ENCODE measurements at places on chromosomes 1 and 21.
A peak's percentile ranks its signal among the peaks of the same experiment; 100 is the strongest.

GRCh38 chr1:6985549-6986276, 200.5 kb downstream of the CAMTA1 start:
- no peak for DNase-seq

GRCh38 chr21:26554365-26554764, 18.7 kb downstream of the CYYR1 start:
- peak; percentile 73 for DNase-seq

- DNase-seq: peak; percentile 12
Observed at GRCh38 chr1:36751525-36751924, 268.8 kb upstream of the CSF3R start.

DNA sequence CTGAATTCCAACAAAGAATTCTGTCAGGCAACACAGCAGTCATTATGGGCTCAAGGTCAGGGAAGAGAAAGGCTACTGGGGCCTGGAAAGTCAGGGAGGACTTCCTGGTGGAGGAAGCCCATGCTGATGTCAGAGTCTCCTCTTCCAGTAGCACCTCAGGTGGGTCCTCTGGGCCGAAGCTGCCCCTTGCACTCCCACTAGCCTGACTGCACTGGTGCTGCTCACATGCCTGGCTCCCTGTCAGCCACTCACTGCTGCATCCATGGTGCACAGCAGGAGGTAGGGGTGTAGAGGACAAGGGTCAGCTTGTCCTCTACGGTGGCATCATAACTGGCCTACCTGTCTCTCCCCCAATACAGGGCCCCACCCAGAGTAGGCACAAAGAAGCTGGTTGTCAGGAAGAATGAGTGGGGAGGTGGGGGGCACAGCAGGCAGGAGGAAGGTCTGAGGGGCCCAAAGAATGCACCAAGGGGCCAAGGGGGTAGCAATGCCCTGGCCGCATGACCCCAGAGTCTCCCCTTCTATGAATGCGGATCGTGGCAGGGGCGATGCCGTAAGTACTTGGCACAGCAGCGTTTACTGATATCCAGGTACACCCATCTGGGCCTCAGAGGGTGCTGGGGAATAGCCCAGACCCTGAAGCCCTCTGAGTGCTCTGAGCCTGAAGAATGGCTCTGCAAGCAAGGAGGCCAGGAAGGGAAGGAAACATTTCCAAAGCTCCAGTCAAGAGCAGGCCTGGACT, 80.3 kb downstream of the GLIS1 start:
- no peak for DNase-seq

GRCh38 chr1:154752273-154753030, 117.6 kb downstream of the KCNN3 start:
- DNase-seq: peak; percentile 5

GRCh38 chr1:118360817-118361216, 175.8 kb upstream of the SPAG17 start:
- no peak for DNase-seq

DNA sequence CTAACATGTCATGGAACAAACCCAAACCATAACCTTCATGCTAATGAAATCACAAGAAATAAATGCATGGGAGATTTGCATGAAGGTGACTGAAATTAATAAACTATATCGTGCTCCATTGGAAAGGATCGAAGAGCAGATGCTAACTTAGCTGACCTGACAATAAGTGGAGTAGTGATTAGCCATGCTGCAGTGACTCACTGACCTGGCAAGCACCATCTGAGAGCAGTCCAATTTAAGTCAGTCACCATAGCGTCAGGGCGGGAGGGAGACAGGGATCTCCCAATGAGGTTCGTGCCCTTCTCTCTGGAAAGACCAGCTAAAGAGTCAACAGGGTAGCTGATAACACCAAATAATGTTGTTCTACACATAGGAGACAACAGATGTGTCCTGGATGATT, 21.5 kb downstream of the OLIG2 start:
- DNase-seq: no peak

DNA sequence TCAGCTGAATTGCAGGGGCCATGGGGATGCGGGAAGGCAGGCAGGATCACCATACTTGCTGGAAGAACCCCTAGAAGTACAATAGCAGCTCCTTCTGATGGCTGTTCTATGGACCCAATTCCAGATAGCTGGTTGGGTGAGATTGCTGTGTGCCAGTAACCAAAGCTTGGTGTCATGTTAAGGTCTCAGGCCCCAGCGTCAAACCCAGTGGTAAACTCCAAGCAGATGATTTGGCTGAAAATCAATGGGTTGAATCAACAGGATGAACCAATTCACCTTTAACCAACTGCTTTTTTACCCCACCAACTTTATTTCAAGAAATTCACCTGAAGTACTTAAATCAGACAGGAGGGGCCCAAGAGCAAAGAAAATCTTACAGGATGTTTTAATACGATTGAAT, 37.8 kb downstream of the C8B start:
- no peak for DNase-seq

DNA sequence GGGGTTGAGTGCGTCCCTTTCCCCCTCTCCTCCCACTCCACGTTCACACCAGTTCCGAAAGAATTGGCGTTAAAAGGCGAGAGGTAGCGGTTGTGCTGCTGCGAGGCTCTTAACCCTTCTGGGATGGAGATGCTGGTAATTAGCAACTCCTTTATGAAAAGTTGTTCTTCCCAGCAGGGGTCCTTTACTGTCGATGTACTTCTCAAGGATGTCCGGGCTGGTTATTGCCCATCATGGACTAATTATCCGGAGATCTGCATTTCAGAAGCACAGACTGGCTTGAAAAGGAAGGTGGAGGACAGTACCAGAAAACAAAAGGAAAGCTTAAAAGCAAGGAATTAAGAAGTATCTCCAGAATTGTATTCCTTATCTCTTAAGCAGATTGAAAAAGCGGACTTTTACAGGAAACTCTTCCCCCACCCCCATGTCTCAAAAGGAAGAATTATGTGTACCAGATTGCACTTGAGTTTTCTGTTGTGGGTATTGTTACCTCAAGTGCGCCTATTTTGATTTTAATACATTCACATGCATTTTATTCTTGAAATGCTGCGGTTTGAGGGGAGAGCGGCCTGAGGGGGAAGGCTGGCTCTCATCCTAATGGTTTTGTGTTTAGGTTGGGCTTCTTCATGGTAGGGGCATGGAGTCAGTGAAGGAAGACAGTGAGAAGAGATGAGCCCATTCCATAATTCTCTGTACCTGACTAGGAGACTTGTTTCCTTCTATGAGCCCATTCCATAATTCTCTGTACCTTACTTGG, 1.5 kb downstream of the AK4 start:
- peak; percentile 22 for DNase-seq

DNA sequence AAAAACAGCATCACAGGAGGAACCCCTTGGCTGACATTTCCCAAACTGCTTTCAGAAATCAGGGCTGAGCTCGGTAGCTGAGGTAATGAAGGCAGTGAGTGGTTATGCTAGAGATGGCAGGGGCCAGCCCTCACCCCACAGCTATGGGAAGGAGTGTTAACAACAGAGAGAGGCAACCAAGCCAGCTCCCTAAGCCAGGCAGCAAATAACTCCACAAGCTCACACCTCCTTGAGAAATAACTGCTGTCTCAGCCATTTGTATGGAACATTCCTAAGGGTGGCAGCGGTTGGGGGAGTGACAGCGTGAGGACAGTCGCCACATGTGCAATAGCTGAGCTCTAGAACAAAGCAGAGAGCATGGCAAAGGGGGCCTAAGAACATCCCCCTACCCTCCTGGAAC, 42.6 kb downstream of the LMX1A start:
- DNase-seq: no peak

- DNase-seq: no peak
Observed at GRCh38 chr21:33069994-33070743, at the start of gene OLIG1. Gene OLIG1, plus strand, starts transcription at chr21:33070141. Its CDS starts 106 bp downstream, at chr21:33070247.

- no peak for DNase-seq
Observed at GRCh38 chr1:85577419-85578320, 2.9 kb upstream of the CCN1 start.

DNA sequence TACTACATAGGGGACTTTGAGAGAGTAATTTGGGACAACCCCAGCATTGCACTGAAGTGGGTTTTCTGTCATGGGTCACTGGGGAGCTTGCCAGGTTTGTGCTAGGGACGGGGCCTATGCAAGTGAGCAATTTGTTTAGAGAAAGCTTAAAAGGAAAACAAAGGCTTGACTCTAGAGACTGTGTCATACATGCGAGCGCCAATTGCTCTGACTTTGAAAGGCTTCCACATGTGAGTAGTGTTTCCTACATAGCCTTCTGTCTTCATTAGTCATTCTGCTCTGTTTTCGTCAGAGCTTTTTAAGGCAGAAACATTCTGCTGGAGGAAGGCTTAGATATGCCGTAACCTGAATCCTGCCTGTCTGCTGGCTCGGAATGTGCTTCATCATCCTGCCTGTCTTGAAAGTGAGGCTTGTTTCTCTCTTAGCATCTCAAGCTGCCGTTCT, 28.4 kb downstream of the TRIM45 start:
- DNase-seq: no peak

GRCh38 chr1:89826594-89826993, 5.8 kb downstream of the LRRC8D start:
- DNase-seq: no peak

GRCh38 chr1:33736496-33736895, 127.4 kb upstream of the HMGB4 start:
- DNase-seq: no peak

GRCh38 chr1:107138767-107139445, 1.9 kb upstream of the NTNG1 start:
- DNase-seq: no peak

GRCh38 chr1:161484613-161485012, 20.6 kb upstream of the FCGR2A start:
- no peak for DNase-seq

- peak; percentile 68 for DNase-seq
Observed at GRCh38 chr1:62045574-62045973, 149.1 kb upstream of the L1TD1 start.

- DNase-seq: no peak
Observed at GRCh38 chr1:100530880-100531487, 7.0 kb upstream of the GPR88 start.

GRCh38 chr1:21818656-21819055, 6.6 kb downstream of the LDLRAD2 start:
- DNase-seq: no peak

GRCh38 chr21:15943009-15943666, 213.4 kb downstream of the USP25 start:
- no peak for DNase-seq

DNA sequence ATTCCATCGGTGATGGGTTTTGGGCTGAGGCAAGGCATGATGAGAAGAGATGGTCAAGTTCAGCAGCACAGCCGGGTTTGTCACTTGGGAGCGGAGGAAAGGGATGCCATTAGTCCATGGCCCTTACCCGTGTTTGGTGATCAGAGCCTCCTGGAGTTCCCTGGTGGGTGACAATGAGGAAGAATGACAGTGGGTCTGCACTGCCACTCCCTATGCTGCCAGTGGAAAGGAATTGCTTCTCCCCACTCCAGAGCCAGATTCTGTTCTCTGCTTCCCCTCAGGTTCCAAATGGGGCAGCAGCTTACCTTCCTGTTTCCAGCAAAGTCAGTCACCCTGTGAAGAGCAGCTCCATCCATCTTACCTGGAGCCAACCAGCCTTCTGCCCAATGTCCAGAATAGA, 393.1 kb downstream of the PTPRU start:
- no peak for DNase-seq

DNA sequence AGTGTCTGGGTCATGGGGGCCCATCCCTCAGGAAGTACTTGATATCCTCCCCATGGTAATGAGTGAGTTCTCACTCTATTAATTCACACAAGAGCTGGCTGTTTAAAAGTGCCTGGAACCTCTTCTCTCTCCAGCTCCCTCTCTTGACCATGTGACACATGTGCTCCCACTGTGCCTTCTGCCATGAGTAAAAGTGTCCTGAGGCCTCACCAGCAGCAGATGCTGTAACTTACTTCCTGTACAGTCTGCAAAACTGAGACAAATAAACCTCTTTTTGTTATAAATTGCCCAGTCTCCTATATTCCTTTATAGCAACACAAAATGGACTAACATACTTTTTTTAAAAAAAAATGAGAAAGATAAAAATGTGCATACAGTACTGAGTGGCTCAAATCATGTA, 24.0 kb downstream of the PUM1 start:
- DNase-seq: no peak

DNA sequence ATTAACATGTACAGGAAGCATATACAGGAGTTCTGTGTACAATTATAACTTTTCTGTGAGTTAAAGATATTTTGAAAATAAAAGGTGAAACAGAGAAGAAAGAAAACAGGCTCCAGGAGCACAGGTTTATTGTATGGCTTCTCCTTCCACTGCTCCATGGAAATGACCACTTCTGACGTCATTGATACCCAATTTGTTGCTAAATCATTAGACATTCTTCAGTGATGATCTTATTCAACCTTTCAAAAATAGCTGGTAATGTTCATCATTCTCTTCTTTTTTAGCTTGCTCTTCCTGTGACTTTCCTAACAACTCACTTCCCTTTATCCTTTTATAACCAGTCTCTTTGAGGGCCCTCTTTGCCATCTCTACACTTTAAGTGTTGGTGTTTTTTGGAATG, 77.8 kb downstream of the KCNK2 start:
- DNase-seq: no peak

- no peak for DNase-seq
Observed at GRCh38 chr1:55418208-55419000, 203.2 kb upstream of the USP24 start.

- no peak for DNase-seq
Observed at GRCh38 chr1:1072849-1073742, 1.0 kb downstream of the RNF223 start.

- no peak for DNase-seq
Observed at GRCh38 chr1:115189814-115190539, 100.7 kb upstream of the TSPAN2 start.

DNA sequence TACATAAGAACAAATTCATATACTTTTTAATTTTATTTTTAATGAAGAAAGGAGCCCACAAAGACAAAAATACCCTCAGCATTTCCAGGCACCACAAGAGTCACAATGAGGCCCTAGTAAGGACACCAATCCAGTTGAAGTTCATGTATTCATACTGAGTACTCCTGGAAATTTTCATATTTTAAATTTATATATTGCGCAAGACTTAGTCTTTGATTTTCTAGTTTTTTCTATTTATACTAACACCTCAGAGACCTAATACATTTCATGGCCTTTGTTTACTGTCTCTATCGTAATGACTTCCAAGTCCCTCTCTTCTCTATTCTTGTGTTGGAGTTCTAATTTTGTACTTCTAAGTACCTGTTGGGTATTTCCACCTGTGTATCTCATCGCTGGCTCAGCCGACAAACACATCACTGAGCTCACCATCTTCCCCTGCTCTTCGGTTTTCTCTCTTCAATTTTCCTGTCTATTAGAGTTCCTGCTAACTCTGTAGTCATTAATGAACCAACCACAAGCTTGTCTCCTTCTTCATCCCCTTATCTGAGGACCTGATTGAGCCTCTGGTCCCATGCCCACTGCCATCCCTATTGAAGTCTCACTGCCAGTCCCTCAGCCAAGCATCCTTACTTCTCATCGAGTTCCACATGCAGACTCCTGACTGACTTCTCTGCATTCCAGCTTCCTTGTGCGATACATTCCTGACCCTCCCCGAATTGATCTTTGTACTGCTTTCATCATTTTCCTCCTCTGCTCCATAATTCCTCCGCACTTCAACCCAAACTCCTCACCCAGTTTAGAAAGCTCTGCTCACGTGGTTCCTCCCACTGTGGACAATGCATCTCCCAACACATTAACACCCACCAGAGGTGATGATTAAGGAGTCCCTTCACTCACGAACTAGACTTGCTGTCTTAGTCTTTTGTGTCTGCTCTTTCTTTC, 17.3 kb upstream of the IRF2BP2 start:
- DNase-seq: no peak

GRCh38 chr1:187067160-187067559, 238.4 kb downstream of the PLA2G4A start:
- peak; percentile 94 for DNase-seq
